Activated naive CD8-positive, alpha-beta T cell treated with anti-CD3 and anti-CD28 coated beads, Interleukin-2, amount 50 U/mL, for 24 hours (primary cell): ENCODE measurements at places on chromosomes 12 and 14.

DNA sequence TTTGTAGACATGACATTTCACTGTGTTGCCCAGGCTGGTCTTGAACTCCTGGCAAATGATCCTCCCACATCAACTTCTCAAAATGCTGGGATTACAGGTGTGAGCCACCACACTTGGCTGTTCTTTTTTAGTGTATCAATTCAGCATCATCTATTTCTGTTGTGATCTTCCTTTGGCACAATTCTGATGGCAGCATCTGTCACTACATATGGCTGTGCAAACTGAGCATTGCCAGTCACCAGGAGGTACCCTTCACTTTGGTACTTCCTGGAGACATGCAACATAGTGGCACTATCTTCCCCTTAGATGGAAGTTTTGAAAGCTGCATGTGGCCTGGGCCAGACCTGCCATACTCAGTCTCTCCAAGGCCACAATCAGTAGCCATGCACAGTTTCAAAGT, 467.1 kb upstream of the TMPO start:
- no peak for DNase-seq

GRCh38 chr12:121090586-121091514, 41.8 kb upstream of the P2RX7 start:
- DNase-seq = no peak

GRCh38 chr12:84508851-84509260, 403.7 kb downstream of the SLC6A15 start:
- DNase-seq = no peak

DNA sequence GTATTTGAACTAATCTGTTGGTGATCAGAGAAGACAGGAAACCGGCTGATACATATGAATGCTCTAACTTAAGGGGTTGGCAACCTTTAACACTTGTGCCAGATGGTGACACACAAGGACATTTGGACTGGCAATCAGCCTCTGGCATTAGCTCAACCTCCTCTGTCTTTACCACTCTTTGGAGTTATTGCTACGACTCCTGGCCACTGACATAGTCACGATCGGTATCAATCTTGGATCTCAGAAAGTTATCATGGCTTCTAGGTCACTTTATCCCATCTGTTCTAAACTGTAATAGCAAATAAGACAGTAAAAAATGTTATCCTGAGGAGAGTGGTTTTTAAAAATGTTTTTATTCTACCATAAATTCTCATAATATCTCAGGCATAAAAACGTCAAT, 575.2 kb upstream of the MDGA2 start:
- no peak for DNase-seq

- no peak for DNase-seq
These were observed 23.0 kb downstream of the OR10P1 start for GRCh38 chr12:55659486-55660385.
